ENCODE measurements at places on chromosomes 6 and 20. TPM values are rescaled to one million over a fixed set of nuclear protein-coding genes. Genes with fewer than 3 reads are reported as not detected.
A peak's percentile ranks its signal among the peaks of the same experiment; 100 is the strongest.

- no peak for DNase-seq
- H3K36me3 ChIP-seq: no peaks in the 10 kb centered on the region
- H3K27ac ChIP-seq: peak overlapping the region; percentile 83
- no peaks in the 10 kb centered on the region for H3K27me3 ChIP-seq
These were observed 151.7 kb downstream of the TMEM200A start for GRCh38 chr6:130517444-130517931.

Gene DNMT3B
- total RNA-seq: 0.82 TPM

Gene COL11A2
- total RNA-seq: 8.0 TPM

Gene FOXC1
- not detected for total RNA-seq

DNA sequence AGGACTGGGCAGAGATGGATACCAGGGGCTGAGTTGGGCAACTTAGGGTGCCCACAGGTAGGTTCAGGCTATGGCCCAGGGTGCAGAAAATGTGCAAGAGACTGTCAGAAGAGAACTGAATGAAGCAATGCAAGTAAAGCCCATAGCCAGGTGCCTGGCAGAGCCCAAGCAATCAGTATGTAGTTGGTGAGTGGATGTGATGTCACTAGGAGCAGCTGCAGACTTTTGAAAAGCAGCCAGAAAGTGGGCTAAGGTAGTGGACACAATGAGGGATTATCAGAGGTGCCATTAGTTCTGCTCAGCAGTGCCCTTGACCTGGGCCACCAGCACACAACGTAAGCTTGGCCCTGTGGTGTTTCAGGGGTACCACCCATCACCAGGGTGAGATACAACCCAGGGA, 135.3 kb downstream of the SOBP start:
- H3K27me3 ChIP-seq: peaks cover 7% of the 10 kb centered on the region
- H3K36me3 ChIP-seq: no peaks in the 10 kb centered on the region
- peaks cover 16% of the 10 kb centered on the region for H3K4me1 ChIP-seq
- no peak for DNase-seq

DNA sequence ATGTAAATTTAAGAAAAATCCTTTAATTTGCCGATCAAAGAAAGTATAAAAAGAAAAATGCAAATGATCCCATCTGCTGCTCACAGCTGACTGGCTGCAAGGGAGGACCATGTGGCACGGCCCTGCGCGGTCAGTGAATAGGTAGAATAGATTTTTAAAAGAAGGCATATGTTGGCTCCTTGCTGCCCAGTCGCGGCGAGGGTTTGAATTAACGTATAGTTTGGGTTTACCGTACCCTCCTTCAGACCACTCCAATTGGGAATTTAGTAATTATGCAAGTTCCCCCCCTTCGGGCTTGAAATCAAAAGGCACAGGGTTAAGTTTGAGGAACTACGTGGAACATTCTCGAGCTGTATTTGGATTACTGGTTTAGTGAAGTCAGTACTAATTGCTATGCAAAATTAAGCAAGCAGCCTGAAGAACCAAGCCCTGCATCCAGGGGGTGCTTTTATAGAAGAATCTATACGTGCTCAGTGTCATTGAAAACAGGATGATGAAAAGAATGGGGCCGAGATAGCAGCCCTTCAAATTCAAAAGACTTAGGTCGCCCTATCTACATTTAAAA, 1.1 kb upstream of the BEND3 start:
- H3K36me3 ChIP-seq: no peaks in the 10 kb centered on the region
- peak; percentile 1 for DNase-seq
- peaks cover 5% of the 10 kb centered on the region for H3K4me1 ChIP-seq
- H3K27ac ChIP-seq: no peak overlapping the region
- no peaks in the 10 kb centered on the region for H3K27me3 ChIP-seq
- H3K4me3 ChIP-seq: peak overlapping the region; percentile 92

DNA sequence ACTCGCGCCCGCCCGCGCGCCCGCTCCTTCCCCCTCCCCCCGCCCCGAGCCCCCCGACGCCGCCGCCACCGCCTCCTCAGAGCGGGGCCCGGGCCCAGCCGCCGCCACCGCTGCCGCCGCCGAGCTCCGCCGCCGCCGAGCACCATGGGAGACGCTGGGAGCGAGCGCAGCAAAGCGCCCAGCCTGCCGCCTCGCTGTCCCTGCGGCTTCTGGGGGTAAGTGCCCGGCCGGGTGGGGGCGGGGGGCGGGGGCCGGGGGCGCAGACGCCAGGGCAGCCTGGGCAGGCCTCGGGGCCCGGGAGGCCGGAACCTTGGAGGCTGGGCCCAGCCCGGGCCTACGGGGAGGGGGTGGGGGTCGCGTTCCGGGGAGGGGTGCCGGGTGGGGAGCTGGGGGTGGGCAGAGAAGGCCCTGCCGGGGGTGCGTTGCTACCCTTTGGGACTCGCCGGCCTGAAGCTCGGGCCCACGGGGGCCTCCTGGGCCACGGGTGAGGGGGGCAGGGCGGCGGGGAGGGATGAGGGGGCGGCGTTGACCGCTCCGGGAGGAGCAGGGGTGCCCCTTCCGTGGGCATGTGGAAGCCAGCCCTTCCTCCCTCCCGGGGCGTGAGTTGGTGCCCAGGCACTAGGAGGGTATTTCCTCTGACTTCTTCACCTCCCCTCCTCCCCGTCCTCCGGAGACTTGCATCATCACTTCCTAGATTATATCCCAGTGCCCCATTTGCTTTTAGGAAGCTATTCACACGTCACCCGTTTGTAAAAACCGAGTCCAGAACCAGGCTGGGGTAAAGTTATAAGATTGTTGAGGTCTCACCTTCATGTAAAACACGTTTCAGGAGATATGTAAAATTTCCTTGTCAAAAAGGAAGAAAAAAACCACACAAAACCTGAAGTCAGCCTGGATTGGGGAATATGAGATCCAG, 533 bp downstream of the ZFAND3 start:
- H3K36me3 ChIP-seq: no peaks in the 10 kb centered on the region
- H3K4me3 ChIP-seq: peak overlapping the region; percentile 97
- peaks cover 60% of the 10 kb centered on the region for H3K4me1 ChIP-seq
- no peaks in the 10 kb centered on the region for H3K27me3 ChIP-seq
- peak; percentile 39 for DNase-seq

GRCh38 chr6:4714961-4715501, 61.2 kb upstream of the CDYL start:
- no peak overlapping the region for H3K4me3 ChIP-seq
- H3K4me1 ChIP-seq: peaks cover 4% of the 10 kb centered on the region
- DNase-seq: no peak
- no peaks in the 10 kb centered on the region for H3K36me3 ChIP-seq

DNA sequence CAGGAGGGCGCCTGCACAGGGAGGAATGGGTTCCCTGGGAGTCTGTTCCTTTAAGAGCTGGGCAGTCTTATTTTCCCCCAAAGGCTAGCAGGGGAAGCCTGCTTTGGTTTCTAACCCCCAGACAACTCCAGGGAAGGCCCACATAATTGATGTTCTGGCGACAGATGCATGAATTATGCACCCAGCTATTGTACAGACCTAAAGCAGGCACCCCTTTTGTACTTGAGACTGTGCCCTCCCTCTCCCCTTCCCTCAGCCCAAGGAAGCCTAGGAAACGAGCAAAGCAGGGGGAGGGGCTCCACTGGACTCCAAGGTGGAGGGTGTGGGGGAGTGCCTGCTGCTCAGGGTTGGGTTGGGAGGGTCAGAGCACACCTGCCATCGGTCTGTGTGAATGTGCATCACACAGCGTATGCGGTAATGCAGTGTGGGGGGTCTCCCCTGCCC, 102.1 kb downstream of the KCNB1 start:
- no peak overlapping the region for H3K27ac ChIP-seq
- DNase-seq: no peak
- no peaks in the 10 kb centered on the region for H3K36me3 ChIP-seq
- peaks cover 4% of the 10 kb centered on the region for H3K4me1 ChIP-seq
- peaks cover 15% of the 10 kb centered on the region for H3K27me3 ChIP-seq

DNA sequence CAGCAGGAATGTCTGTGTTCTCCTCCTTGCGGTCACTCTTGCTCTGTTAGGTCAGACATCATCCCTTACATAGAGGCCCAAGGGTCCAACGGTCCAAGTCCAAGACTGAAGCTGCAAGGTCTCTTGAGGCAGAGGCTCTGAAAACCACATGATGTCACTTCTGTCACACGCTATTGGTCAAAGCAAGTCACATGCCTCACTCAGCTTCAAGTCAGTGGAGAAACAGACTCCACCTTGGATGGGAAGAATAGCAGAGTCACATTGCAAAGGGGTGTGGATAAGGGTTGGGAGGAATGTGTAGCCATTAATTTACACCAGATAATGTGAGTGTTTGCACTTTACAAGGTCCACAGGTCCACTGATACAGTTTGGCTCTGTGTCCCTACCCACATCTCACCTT, 17.5 kb downstream of the SLC52A3 start:
- H3K27me3 ChIP-seq: no peaks in the 10 kb centered on the region
- no peak overlapping the region for H3K4me3 ChIP-seq
- H3K36me3 ChIP-seq: no peaks in the 10 kb centered on the region

DNA sequence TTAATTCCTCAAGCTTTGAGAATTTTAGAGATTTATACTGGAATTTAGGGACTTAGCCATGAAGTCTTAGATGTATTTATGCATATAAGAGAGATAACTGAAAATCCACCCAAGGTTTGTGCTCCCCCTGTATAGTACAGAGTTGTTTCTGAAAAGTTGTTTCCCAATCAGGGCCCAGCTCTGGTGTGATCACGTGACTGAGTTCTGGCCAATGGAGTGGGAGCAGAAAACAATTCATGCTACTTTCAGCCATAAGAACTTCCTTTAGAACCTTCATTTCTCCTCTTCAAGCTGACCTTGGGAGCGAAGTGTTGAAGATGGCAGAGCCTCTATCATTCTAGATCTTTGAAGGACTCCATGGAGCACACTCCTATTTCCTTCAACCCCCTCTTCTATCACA, 151.0 kb downstream of the RCAN2 start:
- H3K27ac ChIP-seq: no peak overlapping the region
- H3K27me3 ChIP-seq: peaks cover 16% of the 10 kb centered on the region
- no peak for DNase-seq
- no peaks in the 10 kb centered on the region for H3K4me1 ChIP-seq
- no peaks in the 10 kb centered on the region for H3K36me3 ChIP-seq

GRCh38 chr20:58417438-58417837, 28.4 kb downstream of the VAPB start:
- no peaks in the 10 kb centered on the region for H3K27me3 ChIP-seq
- no peak for DNase-seq
- H3K27ac ChIP-seq: peak overlapping the region; percentile 65
- H3K4me1 ChIP-seq: peaks cover 17% of the 10 kb centered on the region

DNA sequence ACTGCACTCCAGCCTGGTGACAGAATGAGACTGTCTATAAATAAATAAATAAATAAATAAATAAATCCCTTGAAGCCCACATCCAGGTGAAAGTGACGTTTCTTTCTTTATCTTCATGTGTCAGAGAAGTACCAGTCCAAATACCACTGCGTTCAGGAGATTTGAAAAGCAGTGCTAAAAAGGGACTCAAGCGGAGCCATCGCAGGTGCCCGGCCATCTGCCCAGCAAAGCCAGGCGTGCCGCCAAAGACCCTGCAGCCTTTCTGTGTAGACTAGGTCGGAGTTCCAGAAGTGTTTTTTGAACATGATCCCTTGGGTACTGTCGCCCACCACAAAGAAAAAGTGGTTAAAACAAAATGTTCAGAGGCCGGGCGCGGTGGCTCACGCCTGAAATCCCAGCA, 65.7 kb upstream of the CEP85L start:
- no peak overlapping the region for H3K4me3 ChIP-seq
- H3K36me3 ChIP-seq: no peaks in the 10 kb centered on the region
- no peaks in the 10 kb centered on the region for H3K27me3 ChIP-seq

Gene TP53TG5
- 0.47 TPM for total RNA-seq

DNA sequence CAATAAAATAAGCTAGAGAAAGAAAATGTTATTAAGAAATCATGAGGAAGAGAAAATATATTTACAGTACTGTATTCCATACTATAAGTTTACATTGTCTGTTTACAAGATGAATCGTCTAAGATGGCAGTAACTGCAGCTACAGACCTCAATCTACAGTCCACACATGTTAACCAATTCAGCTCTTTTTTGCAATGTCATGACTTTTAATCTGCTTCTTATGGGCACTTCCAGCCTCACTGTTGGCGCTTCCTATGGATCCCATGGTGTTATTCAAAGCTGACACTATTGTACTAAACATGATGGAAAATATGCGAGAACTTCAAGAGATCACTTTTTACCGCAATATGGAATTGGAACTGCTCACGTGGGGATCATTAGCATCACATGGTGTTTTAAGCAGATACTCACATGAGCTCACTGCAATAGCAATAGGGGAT, 451.5 kb upstream of the CITED2 start:
- no peak overlapping the region for H3K27ac ChIP-seq
- H3K4me1 ChIP-seq: no peaks in the 10 kb centered on the region
- H3K36me3 ChIP-seq: no peaks in the 10 kb centered on the region
- no peak for DNase-seq

- no peak overlapping the region for H3K27ac ChIP-seq
- no peak for DNase-seq
- no peak overlapping the region for H3K4me3 ChIP-seq
- H3K36me3 ChIP-seq: no peaks in the 10 kb centered on the region
- no peaks in the 10 kb centered on the region for H3K27me3 ChIP-seq
These were observed 32.1 kb downstream of the PSMG4 start for GRCh38 chr6:3290931-3291211.

GRCh38 chr6:31210123-31210522, 39.6 kb upstream of the POU5F1 start:
- no peaks in the 10 kb centered on the region for H3K27me3 ChIP-seq
- H3K36me3 ChIP-seq: no peaks in the 10 kb centered on the region
- no peak overlapping the region for H3K27ac ChIP-seq
- no peak overlapping the region for H3K4me3 ChIP-seq
- no peak for DNase-seq

- no peaks in the 10 kb centered on the region for H3K4me1 ChIP-seq
- H3K36me3 ChIP-seq: peaks cover 2% of the 10 kb centered on the region
- no peak overlapping the region for H3K4me3 ChIP-seq
These were observed 347.0 kb downstream of the QKI start for GRCh38 chr6:163761481-163761880.
